Activated naive CD8-positive, alpha-beta T cell treated with anti-CD3 and anti-CD28 coated beads, Interleukin-2, amount 10 ng/mL, durations not matched to agents 7 days and 5 days (primary cell): ENCODE measurements at places on chromosomes 12 and 14. TPM values are rescaled to one million over a fixed set of nuclear protein-coding genes. Genes with fewer than 3 reads are reported as not detected.

The CRIP2 gene
- total RNA-seq: 1.2 TPM

The SDR9C7 gene
- total RNA-seq: not detected

The AKAP5 gene
- total RNA-seq: 1.7 TPM

The RNASE2 gene
- not detected for total RNA-seq

The ARID2 gene
- 49.3 TPM for total RNA-seq

The OR8S1 gene
- not detected for total RNA-seq
